GM23338 (cell line): ENCODE measurements at places on chromosomes 3 and 15. TPM values are rescaled to one million over a fixed set of nuclear protein-coding genes. Genes with fewer than 3 reads are reported as not detected.

DNA sequence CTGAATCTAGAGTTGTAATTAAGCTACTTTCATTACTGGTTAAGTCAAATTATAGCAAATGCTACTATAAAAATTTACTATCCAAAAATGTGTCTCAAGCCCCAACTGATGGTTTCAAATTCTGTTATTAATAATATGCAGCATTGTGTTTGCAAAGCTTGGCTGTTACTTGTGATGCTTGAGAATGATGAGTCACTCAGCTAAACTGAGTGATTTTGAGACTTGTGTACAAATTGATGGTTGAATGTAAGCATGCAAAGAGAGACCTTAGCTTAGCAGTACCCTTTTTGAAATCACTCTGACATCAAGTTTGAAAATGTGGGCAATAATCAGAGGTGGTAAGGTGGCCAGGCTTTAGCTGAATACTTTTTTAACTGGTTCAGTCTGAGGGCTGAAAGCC, 27.6 kb downstream of the OPA1 start:
- DNase-seq = no peak

- no peak for DNase-seq
Observed at GRCh38 chr3:134362670-134363380, 11.4 kb downstream of the AMOTL2 start.

The RYR3 gene
- 1.1 and 1.5 TPM in 2 replicates for polyA plus RNA-seq

DNA sequence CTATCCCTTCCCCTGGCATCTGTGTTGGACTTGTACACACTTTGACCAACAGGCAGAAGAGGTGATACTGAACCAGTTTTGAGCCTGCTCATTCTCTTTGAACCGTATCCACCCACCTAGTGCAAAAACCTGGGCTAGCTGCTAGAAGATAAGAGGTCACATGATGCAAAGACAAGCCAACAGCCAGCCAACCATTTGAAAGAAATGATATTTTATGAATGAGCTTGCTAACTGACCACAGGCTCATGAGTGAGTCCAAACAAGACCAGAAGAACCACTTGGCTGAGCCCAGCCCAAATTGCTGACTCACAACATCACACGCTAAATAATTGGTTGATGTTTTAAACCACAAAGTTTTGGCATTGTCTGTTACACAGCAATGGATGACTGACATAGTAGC, 74.0 kb upstream of the CTNNB1 start:
- no peak for DNase-seq

The EPHA3 gene
- polyA plus RNA-seq = 0.05 TPM in 1 of 2 replicates, not detected in the other
